H7 (cell line): ENCODE measurements at places on chromosomes 12 and 14.

DNA sequence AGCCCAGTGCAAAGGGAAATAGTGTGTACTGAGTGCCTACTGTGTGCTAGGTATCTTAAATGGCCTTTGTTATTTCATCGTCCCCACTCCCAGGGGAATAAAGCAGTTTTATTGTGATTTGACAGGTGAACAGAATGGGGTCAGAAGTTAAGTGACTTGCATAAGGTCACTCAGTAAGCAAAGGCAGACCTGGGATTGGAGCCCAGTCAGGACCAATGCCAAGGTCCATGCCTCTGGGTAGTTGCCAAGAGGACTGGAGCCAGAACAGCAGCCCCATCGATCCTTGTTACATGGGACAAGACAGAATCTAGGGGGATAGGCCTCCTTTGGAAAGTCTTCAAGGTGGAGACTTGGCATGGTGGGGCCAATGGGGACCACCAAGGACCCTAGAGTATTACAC is 227.4 kb upstream of the PWP1 start:
- no peak for DNase-seq

GRCh38 chr14:101069228-101069549 is 165.7 kb upstream of the RTL1 start:
- peak; percentile 22 for DNase-seq

DNA sequence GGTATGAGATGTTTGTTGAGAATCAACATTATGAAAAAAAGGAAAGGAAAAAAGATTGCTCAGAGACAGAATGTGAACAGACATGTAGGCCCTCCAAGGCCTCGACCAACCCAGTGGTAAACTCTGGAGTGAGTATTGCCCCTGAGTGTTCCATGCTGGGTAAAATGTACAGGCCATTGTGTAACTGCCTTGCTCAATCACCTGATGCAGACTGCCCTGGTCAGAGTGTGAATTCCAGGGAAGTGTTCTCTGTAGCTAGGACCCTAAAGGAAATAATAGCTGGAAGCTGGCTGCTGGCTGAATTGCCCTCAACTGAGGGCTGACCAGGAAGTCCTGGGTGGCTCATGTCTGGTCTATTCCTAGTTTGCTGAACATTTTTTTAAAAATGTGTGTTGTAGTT is 1081.4 kb upstream of the LRFN5 start:
- DNase-seq: peak; percentile 2

DNA sequence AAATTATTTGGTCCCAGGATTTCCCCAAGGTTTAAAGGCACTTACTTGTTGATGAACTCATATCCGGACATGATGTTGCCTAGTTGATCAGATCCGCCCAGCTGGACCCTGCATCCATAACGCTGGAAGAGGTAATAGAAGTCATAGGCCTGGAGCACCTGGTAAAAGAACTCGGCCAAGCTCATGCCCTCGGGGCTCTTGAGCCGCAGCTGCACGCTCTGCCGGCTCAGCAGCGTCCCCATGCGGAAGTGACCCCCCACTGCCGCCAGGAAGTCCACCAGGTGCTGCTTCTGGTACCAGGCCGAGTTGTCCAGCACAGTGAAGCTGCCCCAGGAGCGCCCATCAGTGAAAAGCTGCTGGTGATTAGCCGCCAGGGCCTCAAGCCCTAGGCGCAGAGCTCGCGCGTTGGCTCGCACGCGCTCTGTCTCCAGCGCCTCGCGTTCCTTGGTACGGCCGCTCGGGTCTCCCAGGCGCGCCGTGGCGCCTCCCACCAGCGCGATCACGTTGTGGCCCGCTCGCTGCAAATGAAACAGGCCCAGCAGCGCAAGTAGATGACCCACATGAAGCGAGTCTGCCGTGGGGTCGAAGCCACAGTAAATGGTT is 545 bp downstream of the YARS2 start:
- peak; percentile 84 for DNase-seq

- no peak for DNase-seq
These were observed 83.0 kb downstream of the LRRC9 start for GRCh38 chr14:60002819-60003492.

- DNase-seq: peak; percentile 12
These were observed 436.0 kb upstream of the FBXO33 start for GRCh38 chr14:39868251-39868650.

DNA sequence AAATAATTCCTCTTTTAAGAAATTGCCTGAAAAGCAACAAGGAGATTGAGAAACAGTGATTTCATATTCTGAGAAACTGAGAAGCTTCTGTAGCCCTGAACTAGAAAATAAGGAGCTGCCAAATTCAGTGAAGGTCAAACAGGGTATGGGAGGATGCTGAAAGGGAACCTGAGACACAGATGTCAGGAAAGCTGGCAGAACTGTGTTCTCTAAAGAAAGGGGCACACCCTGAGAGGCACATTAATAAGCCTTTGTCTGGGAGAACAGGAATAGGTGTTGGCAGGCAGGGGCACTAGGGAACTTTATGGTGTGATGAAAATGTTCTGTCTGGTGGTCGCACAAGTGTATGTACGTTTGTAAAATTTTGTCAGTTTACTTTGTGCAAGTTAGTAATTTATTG is 29.6 kb downstream of the VRK1 start:
- DNase-seq: no peak

- DNase-seq: no peak
These were observed 93.8 kb upstream of the MON2 start for GRCh38 chr12:62372825-62373224.

- DNase-seq: no peak
These were observed 44.7 kb downstream of the DCAF4 start for GRCh38 chr14:72970824-72971434.

- no peak for DNase-seq
These were observed 51.6 kb upstream of the ABCC9 start for GRCh38 chr12:21992823-21993222.

- DNase-seq: no peak
These were observed 20.7 kb downstream of the C12orf42 start for GRCh38 chr12:103475073-103475472.
